Posterior cingulate gyrus (tissue), 11 donors: ENCODE measurements at places on chromosomes 2 and 18.

DNA sequence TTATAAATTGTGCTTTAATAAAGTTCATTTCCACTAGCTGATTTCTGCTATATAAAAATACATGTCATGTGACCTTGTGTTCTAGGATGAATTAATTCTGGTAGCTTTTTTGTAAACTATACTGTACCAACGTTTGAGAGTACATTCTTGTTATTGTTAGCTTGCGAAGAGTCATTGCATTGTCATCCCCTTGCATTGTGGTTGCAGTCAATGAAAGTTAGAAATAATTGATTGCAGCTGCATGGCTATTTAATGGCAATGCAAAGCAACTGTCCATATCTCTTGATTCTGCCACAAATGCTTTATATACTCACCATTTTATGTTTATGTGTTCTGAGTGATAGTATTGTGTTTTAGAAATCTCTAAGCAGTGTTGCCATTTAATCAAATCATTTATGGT, 91.6 kb downstream of the ZNF407 start:
- no peak for DNase-seq

GRCh38 chr18:9506046-9506792, 30.9 kb downstream of the RALBP1 start:
- no peak for DNase-seq

- DNase-seq = no peak
Measured at GRCh38 chr2:88545118-88545517, 82.1 kb downstream of the EIF2AK3 start.

DNA sequence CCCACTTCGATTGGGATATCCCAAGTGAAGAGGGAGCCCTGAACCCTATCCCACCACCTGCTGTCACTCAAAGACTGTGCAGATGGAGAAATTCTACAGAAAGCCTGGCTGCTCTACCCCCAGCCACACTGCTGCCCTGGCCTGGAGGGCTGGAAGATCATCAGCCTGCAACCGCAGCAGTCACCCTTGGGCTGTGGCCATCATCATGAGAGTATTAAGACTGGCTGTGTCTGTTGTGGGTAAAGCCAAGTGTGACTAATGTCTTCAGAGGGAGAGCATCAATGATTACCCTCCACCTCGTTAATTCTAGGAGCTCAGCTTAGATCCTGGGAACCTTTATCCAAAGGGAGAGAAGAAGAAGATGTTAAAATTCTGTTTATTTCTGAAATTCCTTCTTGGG, 221.5 kb downstream of the TFCP2L1 start:
- no peak for DNase-seq

DNA sequence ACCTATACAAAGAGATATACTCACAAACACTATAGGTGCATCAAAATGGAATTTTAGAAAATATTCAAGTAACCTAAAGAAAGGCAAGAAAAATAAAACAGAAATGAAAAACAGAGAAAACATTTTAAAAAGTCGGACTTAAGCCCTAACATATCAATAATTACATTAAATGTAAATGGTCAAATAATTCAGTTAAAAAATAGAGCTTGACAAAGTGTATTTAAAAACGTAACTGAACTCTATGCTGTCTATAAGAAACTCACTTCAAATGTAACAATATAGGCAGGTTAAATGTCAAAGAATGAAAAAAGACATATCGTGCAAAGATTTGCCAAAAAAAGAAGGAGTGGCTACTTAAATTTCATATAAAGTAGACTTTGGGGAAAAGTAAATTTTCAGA, 163.9 kb downstream of the ACOXL start:
- DNase-seq = no peak

GRCh38 chr2:189265696-189266320, 86.2 kb upstream of the COL5A2 start:
- no peak for DNase-seq

GRCh38 chr2:118340103-118340502, 251.8 kb downstream of the INSIG2 start:
- DNase-seq = no peak

- DNase-seq = peak; percentile 55
Measured at GRCh38 chr2:95001051-95001562, 24.4 kb upstream of the MAL start.

- DNase-seq = no peak
Measured at GRCh38 chr2:3104261-3104660, 273.4 kb downstream of the EIPR1 start.

GRCh38 chr2:27281442-27281841, 787 bp upstream of the TRIM54 start:
- DNase-seq = no peak

DNA sequence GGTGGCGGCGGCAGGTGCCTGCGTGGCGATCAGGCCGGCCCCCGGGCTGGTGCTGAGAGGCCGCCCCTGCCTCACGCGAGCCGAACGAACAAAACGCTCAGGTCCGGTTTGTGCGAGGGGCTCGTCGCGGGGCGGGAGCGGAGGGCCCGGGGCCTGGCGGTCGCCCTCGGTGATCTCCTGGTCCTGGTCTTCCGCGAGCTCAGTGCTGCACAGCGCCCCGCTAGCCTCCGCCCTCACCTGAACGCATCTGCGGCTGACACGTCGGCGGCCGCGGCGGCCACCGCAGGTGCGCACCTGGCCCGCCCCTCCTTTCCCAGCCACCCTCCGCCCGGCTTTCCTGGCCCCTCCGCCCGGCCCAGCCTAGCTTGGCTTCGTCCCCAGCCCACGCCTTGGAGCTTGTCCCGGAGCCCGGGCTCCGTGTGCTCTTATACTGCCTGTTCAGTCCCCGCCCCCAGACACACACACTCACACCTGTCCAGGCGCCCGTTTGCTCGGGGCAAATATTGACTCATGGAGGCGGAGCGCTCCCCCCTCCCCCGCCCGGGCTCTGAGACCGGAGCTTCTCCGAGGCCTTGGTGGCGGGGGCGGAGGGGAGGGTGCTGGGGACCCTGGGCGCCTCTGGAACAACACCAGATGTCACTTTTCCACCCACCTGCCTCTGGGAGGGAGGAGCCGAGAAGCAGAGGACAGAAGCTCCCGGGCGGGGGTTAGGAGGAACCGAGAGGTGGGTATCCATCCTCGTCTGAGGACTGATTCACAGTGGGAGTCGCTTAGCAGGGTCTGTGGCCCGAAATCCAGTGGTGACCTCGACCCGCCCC, 8.6 kb upstream of the CRYBA2 start:
- DNase-seq = no peak

DNA sequence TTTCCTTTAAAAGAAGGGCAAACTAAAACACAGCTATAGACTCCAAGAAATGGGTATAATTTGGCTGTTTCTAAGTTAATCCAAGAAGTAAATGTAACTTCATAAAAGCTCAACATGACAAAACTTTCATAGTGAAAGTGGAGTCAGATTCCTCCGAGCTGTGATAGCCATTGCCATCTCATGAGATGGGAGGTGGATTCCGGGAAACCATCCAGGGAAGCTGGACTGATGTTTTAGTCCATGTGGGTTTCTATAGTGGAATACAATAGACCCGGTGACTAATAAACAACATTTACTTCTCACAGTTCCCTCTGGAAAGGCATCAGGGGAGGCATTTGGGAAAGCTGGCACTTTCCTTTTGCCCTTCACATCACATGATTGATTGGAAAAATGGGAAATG, 10.0 kb upstream of the LAPTM4A start:
- DNase-seq = no peak

DNA sequence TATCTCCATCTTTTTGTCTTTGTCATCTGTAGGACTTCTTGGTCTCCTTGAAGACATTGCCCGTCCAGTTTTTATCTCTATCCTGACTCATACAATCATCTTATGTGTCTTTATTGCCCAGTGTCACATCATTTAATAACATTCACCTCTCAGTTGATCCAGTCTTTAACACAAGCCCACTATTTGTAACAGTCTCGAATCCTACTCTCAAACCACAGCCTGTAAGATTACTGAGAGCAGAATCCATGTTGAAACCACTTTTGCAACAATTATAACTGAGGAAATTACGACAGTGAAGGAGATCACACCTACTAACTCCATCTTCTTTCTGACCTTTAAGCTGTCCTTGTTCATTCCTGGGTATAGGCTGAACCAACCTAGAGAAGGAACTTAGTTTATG, 1206.0 kb upstream of the ZEB2 start:
- DNase-seq = no peak

DNA sequence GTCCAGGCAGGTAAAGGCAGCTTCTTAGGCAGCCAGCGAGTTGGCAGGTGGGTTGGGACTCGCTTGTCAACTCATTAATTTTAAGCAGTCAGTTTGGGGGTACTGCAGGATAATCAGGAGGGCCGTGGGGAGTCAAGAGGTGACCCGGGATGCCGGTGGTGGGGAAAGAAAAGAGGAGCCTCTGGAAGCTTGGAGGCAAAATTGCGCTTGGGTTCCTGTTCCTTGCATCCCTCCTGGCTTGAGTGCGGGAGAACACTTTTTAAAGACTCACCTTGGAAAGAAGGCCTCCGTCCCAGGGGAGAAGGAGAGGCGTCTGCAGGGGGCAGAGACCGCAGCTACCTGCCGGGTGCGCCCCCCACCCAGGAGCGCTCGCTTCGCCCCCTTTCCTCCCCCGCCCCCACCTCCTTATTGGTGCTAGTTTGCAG, at the start of gene KCNJ3:
TSS of gene KCNJ3 (plus strand) at position 400 of the 425 bp plus-strand sequence. CDS start 81 bp downstream, outside the sequence.
- no peak for DNase-seq

DNA sequence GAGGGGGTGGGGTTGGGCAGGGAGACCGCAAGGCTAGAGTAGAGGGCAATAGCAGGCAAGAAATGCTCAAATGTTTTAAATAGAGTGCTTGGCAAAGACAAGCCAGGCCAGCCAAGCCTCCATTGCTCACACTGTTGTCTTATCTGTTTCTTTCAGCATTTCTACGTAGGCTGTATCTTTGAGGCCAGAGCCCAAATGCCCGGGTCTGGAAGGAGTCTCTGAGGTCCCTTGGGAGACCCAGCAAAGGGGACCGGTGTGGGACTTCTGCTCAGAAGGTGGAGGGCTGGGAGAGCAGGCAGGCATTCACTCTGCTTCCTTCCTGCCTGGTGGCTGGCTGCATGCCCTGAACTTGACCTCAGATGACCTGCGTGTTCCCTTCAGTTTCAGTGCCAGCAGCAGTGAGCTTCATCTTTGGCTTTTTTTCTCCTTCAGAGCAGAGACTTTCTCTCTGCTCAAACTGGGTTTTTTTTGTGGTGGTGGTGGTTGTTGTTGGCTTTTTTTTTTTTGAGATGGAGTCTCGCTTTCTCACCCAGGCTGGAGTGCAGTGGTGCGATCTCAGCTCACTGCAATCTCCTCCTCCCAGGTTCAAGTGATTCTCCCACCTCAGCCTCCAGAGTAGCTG, 13.7 kb upstream of the TET3 start:
- peak; percentile 59 for DNase-seq

GRCh38 chr2:169395821-169396374, 33.6 kb upstream of the LRP2 start:
- DNase-seq = no peak

DNA sequence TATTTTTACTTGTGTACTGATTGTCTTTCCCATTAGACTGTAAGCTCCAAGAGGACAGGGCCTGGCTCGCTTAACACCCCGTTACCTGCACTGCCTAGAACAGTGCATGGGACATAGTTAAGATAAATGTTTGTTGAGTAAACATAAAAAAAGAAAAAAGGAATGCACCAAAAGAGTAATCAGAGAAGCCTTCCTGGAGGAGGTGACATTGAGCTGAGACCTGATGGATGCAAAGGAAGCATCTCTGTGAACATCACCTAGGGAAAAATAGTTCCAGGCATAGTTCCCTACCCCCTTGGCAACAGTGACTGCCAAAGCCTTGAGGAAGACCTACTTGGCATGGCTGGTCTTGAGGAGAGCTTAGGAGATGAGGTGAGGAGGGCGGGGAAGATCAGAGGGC, 924 bp upstream of the TFCP2L1 start:
- DNase-seq = no peak

- no peak for DNase-seq
Measured at GRCh38 chr2:197904446-197904845, 100.1 kb downstream of the PLCL1 start.

DNA sequence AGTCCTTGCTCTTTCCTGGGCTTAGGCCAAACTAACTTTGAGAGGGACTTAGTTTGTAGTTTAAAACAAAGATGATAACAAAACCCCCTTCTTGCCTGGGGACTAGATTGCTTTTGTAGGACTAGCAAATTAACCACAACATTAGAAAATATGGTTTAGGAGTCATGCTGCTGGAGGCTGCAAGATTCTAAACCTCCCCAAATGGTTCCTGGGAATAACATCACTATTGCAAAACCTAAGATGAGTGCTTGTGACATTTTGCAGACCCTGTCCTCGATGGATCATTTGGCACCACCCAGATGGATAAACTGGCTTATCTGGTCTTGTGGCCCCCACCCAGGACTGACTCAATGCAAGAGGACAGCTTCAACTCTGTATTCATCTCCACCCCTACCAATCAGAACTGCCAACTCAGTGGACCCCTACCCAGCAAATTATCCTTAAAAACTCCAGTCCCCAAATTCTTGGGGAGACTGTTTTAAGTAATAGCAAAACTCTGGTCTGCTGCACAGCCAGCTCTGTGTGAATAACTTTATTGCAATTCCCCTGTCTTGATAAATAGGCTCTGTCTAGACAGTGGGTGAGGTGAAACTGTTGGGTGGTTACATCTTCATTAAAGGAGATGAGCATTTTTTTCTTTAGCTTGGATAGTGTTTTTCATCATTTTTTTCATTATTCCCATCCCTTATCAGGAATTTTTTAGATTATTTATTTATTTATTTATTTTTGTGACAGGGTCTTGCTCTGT, 58.9 kb downstream of the SPTBN1 start:
- no peak for DNase-seq

DNA sequence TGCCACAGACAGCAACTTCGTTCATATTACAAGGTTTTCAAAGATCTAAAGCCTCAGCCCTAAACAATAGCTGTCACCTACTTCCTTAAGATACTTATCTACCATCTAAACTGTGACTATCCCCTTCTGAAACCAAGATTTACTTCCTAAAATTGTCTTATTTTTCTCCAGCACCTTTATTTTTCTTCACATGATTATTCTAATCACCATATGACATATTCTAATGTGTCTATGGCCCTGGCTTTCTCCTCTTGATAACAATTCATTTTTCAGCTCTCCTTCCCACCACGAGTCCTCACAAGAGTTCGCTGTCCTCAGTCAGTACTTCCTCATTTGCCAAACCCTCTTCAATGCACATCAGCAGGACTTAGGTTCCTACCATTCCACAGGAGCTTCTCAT, 53.9 kb downstream of the RTTN start:
- no peak for DNase-seq

DNA sequence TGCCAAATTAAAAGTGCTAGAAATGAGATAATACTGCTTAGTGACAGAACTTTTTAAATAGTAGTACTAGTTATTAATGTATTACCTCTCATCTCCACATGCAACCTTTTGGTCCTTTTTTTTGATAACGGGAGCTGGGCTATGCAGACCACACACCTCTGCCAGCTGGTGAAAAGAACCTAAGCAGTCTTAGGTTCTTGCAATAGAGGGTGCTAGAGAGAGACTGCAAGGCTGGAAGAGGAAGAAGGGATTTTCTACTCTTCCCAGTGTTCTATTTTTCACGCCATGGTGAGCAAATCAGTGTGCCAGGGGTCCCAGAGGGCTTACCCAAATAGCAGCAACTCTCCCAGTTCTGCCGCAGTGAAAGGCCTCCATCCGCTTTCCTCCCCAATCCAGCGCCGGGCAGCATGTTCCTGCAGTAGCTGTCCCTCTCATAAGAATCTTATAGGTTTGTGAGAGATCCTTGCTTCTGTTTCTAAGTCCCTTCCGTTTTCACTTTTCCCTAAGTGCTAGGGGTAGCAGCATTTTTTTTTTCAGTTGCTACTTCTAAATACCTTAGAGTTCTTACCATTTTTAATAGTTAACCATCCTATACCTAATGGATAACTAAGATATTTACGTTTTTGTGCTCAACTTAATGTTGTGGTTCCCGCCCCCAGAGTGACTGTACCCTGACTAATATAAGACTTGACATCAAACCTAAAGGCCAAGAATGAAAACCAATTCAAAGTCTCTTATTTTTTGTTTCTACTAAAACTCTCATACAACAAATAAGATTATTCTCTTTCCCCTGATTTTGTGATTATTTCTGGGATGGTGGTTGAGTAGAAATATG, 69.4 kb upstream of the UBE2E3 start:
- DNase-seq = no peak
